LoVo (cell line): ENCODE measurements at places on chromosomes 11 and 22.

DNA sequence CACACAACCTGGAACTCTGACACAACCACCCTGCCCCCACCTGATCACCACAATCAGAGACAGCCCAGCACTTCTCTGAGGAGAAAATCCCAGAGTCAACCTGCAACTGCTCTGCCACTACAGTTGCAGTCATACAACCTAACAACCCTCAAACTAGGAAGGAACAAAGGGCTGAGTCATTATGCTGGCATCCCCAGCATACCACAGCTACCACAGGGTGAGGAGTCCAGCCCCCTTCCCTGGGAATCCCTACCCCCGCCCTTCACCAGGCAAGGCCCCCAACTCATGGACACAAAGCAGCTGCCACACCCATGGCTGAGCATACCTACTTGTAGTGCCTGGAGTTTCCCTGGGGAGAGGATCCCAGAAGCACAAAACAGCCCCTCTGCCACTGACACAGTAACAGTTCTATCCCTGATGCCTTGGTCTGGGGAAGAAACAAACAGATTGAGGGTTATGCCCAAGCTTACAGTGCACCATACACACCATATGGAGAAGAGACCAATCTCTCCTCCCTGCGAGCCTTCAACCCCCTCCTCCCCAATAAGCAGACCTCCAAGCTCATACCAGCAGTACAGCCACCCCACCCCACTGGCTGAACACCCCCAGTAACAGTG is 68.5 kb upstream of the C11orf58 start:
- DNase-seq, result peak; percentile 49

GRCh38 chr11:119594639-119595249 is 134.3 kb downstream of the NECTIN1 start:
- no peak for DNase-seq

- no peak for DNase-seq
Observed at GRCh38 chr11:34364102-34364501, 6.3 kb upstream of the ABTB2 start.

DNA sequence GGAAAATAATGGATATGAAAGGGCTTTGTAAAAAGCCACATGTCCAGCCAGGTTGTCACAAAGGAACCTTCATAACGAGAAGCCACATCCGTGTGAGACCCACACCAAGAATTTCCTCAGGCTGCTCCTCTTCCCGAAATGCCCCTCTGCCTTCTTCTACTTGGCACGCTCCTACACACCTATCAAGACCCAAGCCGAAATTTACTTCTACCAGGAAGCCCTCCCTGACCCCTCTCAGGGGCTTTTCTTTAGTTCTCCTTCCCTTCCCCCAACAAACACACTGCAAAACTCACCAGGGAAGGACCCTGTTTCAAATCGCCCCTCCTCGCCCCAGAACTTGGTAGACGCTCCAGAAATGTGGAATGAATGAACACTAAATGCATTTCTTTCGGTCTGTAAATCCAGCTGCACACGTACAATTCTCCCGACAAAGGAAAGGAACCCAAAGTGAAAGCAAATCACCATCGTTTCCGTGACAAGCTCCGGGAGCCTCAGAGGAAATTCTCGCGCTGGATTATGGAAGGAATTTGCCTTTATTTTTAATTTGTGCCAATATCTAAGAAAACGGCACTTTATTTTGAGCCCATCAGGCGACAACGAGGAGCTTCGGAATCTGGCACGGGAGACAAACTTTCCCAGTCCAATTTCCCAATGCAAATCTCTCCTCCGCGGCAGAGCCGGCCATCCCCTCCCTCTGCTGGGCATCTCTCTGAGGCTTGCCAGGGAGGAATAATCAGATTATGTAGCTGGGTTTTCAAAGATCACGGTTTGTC is 13.2 kb upstream of the SHISAL1 start:
- peak; percentile 23 for DNase-seq

- DNase-seq, result no peak
Observed at GRCh38 chr22:40709752-40710413, 30.6 kb downstream of the MCHR1 start.
